Effector memory CD4-positive, alpha-beta T cell (primary cell): ENCODE measurements at places on chromosomes 1 and 21.
A peak's percentile ranks its signal among the peaks of the same experiment; 100 is the strongest.

DNA sequence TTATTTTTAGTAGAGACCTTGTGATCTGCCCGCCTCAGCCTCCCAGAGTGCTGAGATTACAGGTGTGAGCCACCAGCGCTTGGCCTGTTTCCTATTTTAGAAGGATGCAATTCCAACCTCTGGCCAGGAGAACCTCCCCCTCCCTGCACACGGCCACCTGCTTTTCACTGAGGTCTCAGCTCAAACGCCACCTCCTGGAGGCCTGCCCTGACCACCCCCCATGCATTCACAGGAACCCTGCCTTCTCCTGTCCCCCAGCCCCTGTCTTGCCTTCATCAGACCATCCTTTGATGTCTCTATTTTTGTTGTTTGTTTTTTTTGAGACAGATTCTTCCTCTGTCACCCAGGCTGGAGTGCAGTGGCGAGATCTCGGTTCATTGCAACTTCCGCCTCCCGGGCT is 2.3 kb downstream of the SRM start:
- H3K27ac ChIP-seq: no peak overlapping the region
- H3K36me3 ChIP-seq: peaks cover 15% of the 10 kb centered on the region
- H3K4me3 ChIP-seq: no peak overlapping the region
- H3K27me3 ChIP-seq: no peaks in the 10 kb centered on the region

DNA sequence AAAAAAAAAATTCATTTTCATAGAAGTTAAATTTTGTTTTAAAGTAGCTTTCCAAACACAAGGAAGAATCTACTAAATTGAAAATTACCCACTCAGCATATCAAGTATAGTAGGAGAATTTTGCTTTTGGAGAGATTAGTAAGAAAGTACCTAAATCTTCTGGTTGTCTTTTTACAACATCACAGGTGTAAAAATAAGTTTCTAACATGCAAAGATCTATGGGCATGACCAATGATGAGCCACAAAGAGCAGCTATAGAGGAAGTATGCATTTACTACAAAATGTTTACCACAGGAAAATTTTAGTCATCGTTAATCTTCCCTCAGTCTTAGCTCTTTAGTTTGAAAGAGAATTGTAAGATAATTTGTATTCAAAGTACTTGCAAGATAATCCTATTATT is 28.1 kb downstream of the ANGPTL3 start:
- no peak overlapping the region for H3K27ac ChIP-seq
- H3K4me1 ChIP-seq: no peaks in the 10 kb centered on the region
- no peaks in the 10 kb centered on the region for H3K27me3 ChIP-seq
- no peak for DNase-seq
- H3K4me3 ChIP-seq: no peak overlapping the region

DNA sequence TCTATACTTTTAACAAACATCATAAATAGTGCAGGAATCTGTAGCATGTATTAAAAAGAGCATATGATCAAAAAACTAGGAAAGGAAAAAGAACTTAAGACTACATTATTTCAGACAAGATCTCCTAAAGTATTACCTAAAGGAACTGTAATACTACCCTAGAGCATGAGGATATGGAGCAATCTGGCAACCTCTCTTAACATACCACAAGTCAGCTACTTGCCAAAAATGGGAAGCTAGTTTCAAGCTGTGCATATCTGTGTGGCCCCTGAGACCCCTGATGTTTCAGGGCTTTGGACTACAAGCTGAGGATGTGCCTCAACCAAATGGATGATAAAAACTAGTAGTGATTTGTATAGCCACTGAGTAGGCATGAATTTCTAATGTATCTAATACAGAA is 525.6 kb downstream of the PTBP2 start:
- H3K4me1 ChIP-seq: no peaks in the 10 kb centered on the region
- no peak overlapping the region for H3K27ac ChIP-seq
- H3K36me3 ChIP-seq: no peaks in the 10 kb centered on the region
- no peak for DNase-seq

DNA sequence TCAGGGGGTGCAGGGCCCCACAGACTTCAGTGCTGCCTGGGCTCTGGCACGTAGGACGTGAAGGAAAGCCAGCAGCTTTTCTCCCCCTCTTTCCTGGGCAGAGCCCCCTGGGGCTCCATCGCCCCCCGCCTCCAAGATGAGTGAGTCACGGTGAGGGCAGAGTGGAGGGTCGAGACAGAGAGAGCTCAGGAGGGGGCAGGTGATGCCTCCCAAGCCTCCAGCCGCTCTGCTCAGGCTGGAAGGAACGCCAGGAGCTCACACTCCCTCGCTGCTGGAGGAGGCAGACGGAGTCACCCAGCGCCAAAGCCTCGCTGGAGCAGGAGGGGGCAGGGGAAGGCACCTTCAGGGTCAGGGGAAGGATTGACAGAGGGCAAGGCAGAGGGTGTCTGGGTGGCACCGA is 119.5 kb downstream of the CASZ1 start:
- H3K4me3 ChIP-seq: no peak overlapping the region
- no peaks in the 10 kb centered on the region for H3K27me3 ChIP-seq
- DNase-seq: no peak

DNA sequence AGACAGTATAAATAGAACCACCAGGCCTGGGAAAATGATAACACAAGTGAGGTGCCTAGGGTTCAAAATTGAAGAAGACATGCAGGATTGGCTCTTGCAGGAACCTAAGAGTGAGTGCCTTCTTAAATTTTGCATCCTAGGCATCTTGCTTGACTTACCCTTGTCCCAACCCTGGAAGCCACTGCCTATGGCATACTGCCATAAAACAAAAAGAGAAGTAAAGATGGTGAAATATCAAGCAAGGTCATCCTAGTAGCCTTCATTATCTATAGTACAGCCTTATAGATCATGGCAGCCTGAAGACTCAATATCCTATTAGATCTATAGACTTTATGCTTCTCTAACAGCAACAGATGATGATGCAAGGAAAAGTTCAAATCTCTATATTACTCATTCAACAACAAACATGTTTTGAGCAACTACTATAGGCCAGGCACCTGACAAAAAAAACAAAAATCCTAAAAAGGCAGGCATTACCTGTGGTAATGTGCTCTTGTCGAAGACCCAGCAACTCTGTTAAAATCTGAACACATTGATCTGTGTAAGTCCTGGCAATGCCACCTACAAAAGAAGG is 6.3 kb downstream of the AP4B1 start:
- H3K27me3 ChIP-seq: no peaks in the 10 kb centered on the region
- H3K36me3 ChIP-seq: peaks cover 53% of the 10 kb centered on the region
- no peak for DNase-seq
- peaks cover 4% of the 10 kb centered on the region for H3K4me1 ChIP-seq
- H3K27ac ChIP-seq: no peak overlapping the region
- no peak overlapping the region for H3K4me3 ChIP-seq

DNA sequence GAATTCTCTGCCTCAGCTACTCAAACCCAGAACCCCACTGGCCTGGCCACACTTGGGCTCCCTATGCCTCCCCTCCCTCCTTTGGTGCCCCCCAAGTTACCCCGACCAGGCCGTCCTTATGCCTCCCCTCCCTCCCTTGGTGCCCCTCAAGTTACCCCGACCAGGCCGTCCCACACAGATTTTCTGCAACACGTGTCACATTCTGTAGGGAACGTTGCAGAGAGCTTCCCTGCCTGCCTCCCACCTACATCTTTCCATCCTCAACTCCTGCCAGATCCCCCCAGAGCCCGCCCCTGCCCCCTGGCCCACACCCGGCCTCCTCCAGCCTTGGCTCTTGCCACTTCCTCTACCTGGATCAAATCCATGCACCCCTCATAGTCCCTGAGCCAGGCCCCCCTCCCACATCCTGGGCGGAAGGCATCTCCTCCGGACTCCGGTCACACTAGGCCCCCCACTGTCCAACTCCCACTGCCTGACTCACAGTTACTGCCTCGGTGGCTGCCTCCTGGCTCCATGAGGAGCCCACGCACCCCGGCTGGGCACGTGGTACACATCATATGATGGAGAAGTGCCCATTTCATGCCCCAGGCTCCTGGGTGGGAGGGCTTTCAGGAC is 41.2 kb downstream of the KCNAB2 start:
- no peak overlapping the region for H3K27ac ChIP-seq
- H3K27me3 ChIP-seq: no peaks in the 10 kb centered on the region
- peaks cover 67% of the 10 kb centered on the region for H3K36me3 ChIP-seq
- no peaks in the 10 kb centered on the region for H3K4me1 ChIP-seq
- no peak for DNase-seq

GRCh38 chr1:114099268-114099667 is 54.4 kb downstream of the SYT6 start:
- no peaks in the 10 kb centered on the region for H3K4me1 ChIP-seq
- H3K27me3 ChIP-seq: no peaks in the 10 kb centered on the region
- no peak overlapping the region for H3K27ac ChIP-seq
- H3K4me3 ChIP-seq: no peak overlapping the region
- H3K36me3 ChIP-seq: no peaks in the 10 kb centered on the region

DNA sequence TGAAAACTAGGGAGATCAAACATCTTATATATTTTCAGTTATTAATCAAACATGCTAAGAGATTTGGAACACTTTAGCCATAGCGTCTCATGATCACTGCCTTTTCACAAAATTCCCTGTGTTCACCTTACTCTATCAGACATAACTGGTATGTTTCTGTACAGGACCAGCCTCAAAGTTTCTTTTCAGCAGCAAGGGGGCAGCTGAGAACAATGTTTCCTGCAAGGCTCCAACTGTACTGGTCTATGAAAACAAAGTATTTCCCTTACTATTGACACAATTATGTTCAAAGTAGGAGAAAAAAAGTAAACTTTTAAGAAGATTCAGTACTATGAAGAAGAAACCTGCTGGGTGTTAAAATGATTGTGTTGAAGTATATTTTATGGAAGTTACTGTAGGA is 98.5 kb downstream of the ATF6 start:
- no peaks in the 10 kb centered on the region for H3K27me3 ChIP-seq
- peaks cover 18% of the 10 kb centered on the region for H3K36me3 ChIP-seq
- DNase-seq: no peak
- H3K27ac ChIP-seq: no peak overlapping the region

DNA sequence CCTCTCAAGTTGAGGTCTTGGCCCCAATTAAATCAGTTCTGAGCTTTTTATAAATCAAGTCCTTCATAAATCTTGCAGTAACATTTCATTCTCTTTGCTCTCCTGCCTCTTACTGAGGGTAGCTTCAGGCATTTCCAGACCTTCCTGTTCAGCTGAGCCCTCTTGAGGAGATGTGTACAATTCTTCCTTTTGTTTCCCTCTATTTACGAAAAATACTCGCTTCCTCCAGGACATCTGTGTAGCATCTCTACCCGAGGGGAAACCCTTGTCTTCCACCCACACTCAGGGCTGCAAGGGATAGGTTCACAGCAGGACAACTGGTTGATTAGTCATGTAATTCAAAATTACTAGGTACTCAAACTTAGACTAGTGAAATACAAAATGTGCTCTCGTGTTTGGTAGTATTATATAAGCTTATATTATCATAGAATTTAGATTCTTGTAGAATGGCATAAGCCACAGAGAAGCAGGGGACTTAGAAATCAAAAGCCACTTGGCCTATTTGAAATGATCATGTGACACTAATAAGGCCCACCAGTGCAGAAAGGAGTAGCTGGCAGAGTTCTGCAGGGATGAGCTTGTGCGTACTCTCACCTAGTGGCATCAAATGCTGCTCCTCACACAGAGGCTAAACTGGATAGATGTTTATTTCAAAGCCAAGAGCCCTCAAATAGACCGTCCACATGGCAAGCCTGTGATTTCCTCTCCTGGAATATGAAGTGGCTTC is 126.7 kb downstream of the GDAP2 start:
- H3K27ac ChIP-seq: no peak overlapping the region
- H3K4me3 ChIP-seq: no peak overlapping the region
- no peaks in the 10 kb centered on the region for H3K4me1 ChIP-seq
- no peak for DNase-seq
- H3K36me3 ChIP-seq: no peaks in the 10 kb centered on the region

DNA sequence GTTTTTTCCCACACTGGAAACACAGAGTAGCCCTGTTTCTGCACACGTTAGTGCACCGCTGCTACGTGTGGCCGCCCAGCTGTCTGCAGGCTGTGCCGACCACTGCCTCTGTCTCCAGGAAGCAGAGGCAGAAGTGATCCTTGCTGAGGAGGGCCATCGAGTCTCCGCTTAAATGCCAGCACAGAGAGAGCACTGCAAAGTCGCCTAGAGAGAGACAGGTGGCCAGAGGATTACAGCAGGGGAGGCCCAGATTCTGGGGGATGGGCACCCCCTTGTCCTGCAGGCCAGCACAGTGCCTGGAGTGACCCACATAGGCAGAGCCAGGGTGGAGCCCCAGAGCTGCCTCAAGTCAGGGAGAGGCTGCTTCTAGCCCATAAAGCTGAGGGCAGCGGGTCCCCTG is 6.1 kb downstream of the TPRG1L start:
- no peaks in the 10 kb centered on the region for H3K27me3 ChIP-seq
- no peak overlapping the region for H3K27ac ChIP-seq
- H3K4me1 ChIP-seq: no peaks in the 10 kb centered on the region
- no peak for DNase-seq
- no peak overlapping the region for H3K4me3 ChIP-seq

- no peaks in the 10 kb centered on the region for H3K27me3 ChIP-seq
- peaks cover 27% of the 10 kb centered on the region for H3K36me3 ChIP-seq
- peak overlapping the region; percentile 59 for H3K4me3 ChIP-seq
- H3K27ac ChIP-seq: peak overlapping the region; percentile 88
- H3K4me1 ChIP-seq: peaks cover 9% of the 10 kb centered on the region
These were observed 734 bp downstream of the MED18 start for GRCh38 chr1:28329395-28330153.
